ENCODE measurements at places on chromosomes 5 and 9.

DNA sequence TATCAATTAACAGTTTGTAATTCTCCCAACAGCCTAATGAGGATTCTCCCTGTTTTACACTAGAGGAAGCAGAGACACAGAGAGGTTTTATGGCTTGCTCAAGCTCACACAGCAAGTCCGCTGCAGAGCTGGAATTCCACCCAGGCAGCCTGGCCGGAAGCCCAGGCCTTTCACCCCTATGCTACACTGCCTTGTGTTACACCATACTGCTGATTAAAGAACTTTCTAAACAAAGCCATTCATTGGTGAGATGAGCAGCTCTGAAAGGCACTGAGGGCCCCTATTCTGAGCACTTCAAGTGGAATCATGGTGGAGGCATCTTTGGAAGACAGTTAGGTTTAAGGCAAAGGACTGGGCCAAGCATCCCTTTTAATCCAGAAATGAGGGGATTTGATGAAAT lies 14.7 kb upstream of the LARP1 start:
- no peak for DNase-seq

DNA sequence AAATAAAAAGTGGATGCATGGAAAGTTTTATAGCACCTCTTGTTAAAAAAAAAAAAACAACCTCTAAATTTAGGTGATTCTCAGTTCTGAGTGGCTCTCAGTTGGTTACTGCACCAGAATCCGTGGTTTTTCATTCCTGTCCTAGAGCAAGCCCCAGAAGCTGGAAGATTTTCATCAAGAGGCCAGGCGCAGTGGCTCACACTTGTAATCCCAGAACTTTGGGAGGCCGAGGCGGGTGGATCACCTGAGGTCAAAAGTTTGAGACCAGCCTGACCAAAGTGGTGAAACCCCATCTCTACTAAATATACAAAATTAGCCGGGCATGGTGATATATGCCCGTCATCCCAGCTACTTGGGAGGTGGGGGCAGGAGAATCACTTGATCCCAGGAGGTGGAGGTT lies 27.2 kb upstream of the SLC9A3 start:
- no peak for DNase-seq

GRCh38 chr9:126531035-126531571 lies 82.6 kb upstream of the LMX1B start:
- no peak for DNase-seq

GRCh38 chr9:37988041-37988440 lies 81.0 kb downstream of the SHB start:
- DNase-seq: peak; percentile 36

- no peak for DNase-seq
Observed at GRCh38 chr9:114429488-114429887, 41.7 kb upstream of the AKNA start.

DNA sequence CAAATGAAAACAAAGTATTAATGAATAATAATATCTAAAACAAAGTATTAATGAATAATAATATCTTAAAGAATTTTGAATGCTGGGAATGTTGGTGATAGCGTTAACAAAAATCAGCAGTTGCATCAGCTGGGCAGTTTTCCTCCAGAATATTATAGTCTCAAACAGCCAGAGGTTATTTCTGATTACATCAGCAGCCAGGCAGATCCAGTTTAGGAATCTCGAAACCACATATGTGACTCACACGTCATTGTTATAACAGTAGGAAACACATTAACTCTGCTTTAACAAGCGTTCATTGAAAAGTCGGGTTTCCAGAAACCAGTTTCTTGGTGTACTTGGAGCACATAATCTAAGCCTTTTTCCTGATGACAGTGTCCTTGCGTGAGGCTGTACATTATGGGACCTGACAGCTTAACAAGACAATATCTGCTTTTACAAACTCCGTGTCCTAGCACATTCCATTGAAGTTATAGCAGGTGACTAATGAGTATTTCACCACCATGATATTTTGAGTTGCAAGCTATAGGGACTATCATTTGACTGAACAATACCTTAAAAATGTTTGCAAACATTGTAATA lies 559.5 kb upstream of the KLF4 start:
- no peak for DNase-seq

GRCh38 chr5:136012041-136012804 lies 16.6 kb upstream of the TGFBI start:
- DNase-seq: no peak

GRCh38 chr5:65073250-65073661 lies 304.5 kb downstream of the CWC27 start:
- no peak for DNase-seq

DNA sequence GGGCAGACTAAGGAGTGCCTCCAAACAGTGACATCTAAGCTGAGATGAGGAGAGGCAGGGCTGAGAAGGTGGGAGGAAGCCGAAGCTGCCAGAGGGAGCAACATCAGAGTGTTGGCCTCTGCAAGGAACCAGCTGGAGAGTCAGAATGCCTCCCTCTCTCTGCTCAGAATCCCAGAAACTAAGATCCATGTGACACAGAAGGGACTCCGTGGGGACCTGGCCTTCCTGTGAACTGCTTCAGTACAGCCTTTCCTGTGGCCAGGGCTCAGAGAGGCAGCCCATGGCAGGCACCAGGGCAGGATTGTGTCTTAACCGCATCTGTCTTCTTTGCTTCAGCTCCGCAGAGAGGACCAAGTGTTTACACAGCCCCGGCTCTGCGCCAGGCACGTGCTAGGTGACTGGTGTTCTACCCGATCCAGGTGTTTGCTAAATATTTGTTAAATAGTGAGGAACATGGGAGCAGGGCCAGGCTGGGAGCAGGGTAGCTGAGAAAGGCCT lies 33.5 kb downstream of the KCNMB1 start:
- DNase-seq: no peak

GRCh38 chr9:101229606-101230005 lies 155.2 kb downstream of the BAAT start:
- no peak for DNase-seq

DNA sequence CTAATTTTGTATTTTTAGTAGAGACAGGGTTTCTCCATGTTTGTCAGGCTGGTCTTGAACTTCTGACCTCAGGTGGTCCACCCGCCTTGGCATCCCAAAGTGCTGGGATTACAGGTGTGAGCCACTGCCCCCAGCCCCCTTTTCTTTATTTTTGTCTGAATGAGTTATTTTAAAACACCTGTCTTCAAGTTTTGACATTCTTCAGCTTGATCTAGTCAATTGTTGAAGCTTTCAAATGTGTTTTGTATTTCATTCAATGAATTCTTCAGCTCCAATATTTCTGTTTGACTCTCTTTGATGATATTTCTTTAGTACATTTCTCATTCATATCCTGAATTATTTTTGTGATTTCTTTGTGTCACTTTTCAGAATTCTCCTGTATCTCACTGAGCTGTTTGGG lies 486.2 kb downstream of the DMAC1 start:
- no peak for DNase-seq

DNA sequence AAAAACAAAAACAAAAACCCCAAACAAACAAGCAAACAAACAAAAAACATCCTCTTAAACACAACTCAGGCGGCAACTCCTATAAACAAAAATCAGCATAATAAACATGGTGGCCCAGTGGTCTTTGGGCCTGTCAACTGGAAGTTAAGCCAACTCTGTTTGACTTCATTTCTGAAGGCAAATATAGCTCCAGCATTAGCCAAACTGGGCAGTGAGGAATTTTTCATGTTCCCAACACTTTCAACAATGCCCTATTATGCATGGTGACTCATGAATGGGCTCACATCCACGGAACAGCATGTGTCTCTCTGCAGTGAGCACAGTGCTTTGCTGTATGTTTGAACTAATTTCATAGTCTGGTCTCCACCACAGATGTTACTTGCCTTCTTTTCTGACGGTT lies 143.9 kb upstream of the STC2 start:
- DNase-seq: peak; percentile 78

DNA sequence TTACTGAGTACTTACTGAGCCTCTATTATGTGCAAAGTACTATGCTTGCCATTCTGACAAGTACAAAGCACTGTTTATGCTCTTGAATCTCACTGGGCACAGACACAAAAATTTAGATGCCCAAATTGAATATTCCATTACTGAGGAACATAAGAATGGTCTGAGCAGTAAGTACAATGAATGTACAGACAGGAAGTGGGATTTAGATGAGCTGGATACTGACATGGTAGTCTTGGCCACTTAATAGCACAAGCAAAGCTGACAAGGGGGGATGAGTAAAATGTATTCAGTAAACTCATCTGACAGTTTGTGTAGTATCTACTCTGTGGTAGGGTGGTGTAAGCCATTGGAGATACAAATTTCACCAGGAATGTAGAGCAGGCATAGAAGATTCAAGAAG lies 132.4 kb downstream of the EFNA5 start:
- DNase-seq: no peak

- DNase-seq: no peak
Observed at GRCh38 chr5:50722223-50722622, 55.8 kb downstream of the PARP8 start.

- DNase-seq: no peak
Observed at GRCh38 chr5:76483433-76483832, 80.3 kb downstream of the IQGAP2 start.

GRCh38 chr5:139312075-139312474 lies 18.5 kb downstream of the MATR3 start:
- DNase-seq: no peak

DNA sequence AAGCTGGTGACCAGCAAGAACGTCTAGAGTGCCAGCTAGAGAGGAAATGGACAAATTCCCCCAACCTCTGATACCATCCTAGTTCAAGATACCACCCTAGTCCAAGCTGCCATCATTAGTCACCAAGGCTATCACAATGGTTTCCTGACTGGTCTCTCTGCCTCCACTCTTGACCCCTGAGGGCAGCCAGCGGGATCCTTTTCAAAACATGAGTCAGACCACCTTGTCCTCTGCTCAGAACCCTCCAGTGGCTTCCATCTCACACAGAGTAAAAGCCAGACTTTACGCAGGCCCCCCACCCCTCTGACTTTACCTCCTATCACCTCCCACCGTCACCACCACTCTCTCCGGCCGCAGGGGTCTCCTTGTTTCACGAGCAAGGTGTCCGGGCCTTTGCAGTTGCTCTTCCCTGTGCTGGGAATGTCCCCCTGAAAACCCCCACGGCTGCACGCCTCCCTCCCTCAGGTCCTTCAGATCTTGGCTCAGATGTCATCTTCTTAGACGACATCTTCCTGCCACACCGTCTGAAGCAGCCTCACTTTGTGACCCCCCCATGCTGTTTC lies 42.2 kb upstream of the FBXW11 start:
- no peak for DNase-seq

DNA sequence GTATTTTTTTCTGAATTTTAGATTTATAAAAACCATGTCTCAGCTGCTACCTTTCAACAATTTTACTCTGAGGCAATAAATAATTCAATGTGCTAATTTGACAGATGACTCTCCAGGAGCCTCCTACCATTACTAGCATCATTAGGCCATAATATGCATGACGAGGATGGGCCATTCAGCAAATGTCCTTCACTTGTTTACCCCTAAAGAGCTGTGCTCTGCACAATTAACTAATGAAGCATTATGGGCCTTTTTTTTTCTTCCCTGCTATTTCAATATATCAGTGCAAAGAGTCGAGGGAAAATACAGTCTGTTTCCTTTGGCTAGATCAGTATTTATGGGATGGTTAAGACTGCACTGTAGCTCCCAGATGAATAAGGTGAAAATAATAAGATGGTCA lies 627.2 kb downstream of the ISL1 start:
- DNase-seq: no peak

- DNase-seq: no peak
Observed at GRCh38 chr9:135772702-135773493, 70.9 kb downstream of the KCNT1 start.

GRCh38 chr5:634191-634590 lies 22.1 kb downstream of the CEP72 start:
- no peak for DNase-seq

DNA sequence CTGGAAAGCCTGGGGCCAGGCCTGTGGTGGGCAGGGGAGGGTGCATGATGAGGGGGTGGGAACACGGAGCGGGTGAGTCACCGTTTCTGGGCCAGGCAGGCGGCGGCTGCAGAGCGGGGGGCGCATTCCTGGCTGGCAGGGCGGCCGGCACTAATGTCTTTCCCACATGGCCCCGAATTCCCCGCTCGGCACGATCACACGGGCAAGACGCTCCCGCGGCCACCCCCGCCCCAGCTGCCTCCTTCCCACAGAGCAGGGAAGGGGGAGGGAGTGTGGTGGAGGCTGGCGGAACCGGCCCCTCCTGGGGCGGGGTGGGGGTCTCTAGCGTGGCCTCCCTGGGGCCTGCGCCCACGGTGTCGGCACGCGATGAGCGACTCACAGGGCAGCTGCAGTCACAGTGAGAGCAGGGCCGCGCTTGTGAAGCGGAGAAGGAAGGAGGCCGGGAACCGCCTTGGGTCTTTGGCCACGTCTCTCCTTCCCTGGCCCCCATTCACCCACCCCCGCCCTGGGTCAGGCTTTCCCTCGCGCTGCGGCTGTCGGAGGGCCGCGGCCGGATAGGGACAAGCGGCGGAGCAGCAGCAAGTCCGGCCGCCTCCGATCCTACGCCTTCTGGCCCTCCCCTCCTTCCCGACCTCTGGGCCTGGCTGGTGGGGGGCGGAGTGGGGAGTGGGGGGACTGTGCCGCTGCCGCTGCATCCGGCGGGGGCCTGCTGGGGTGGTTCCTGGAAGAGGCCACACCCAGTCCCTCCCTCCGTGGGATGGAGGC lies 48.9 kb downstream of the CXXC5 start:
- DNase-seq: peak; percentile 67

DNA sequence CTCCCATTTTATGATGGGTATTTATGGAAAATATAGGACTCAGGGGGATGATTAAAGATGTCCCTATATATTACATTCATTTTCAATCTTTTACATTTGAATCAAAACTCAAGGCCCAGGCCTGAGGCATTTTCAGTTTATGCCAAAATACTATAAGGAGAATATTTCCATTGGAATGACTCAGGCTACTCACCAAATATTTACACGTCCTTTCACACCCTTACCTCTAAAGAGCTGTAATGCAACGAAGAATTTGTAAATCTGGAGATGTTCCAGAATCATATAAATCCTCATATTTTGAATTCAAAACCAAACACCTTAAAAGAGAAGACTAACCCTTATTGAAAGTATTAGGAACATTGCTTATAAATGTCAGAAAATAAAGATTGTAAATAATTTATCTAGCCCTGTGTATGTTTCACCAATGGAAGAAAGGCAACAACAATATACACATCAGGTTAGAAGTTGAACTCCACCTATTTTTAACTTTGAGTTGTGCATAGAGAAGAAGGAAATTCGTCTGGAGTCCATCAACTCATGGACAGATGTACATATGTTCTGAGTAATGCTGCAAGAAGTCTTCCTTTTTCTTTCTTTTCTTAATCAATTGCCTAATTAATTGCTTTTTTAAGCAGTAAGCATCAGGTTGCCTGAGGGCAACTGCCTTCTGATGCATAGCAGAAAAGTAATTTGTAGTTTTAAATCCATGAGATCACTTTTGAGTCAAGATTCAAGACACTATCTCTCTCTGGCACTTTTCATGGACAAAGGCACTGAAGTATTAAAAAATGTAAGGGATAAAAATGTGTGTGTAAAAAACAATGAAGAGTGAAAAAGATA lies 579.3 kb upstream of the RGMB start:
- DNase-seq: no peak
